GM23248 (cell line): ENCODE measurements at places on chromosomes 12 and 14. TPM values are rescaled to one million over a fixed set of nuclear protein-coding genes. Genes with fewer than 3 reads are reported as not detected.

DNA sequence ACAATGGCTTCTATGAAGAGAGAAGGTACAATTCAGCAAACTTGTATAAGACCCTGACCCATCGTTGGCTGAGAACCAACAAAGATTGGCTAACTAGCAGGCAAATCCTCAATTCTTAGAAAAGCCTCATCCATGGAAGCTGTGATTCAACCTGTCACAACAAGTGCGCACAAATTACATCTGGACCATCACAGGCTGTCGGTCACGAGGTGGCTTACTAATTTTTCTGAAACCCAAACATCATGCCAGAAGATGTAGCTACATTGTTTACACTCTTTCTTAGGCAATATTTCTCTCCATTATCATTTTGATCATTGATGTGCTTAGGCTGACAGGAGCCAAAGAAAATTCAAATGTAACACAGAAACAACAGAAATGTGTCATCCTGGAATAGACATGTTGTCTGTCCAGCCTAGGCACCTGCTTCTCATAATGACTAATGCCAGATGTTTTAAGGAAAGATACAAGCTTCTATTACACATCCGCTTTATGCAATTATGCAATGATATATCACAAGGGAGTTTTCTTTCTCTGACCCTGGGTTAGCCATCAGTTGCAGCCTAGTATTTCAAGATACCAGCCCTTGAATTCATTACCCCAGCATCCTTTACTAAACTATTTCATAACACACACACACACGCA lies 92.9 kb upstream of the DIO2 start:
- DNase-seq = peak; percentile 62

- DNase-seq = no peak
Observed at GRCh38 chr14:88901189-88901588, 76.7 kb downstream of the TTC8 start.

BMAL2 gene
- total RNA-seq = 27.3 and 28.7 TPM in 2 replicates

OR6C74 gene
- total RNA-seq = not detected in 2 replicates
